ENCODE measurements at places on chromosomes 5 and 9. TPM values are rescaled to one million over a fixed set of nuclear protein-coding genes. Genes with fewer than 3 reads are reported as not detected.

MAML1 gene
- total RNA-seq, result 27.7 TPM

GRCh38 chr5:128870373-128870772 lies 94.9 kb upstream of the SLC27A6 start:
- no peaks in the 10 kb centered on the region for H3K36me3 ChIP-seq
- H3K27me3 ChIP-seq, result no peaks in the 10 kb centered on the region
- DNase-seq, result no peak
- H3K4me3 ChIP-seq, result no peak overlapping the region
- H3K4me1 ChIP-seq, result no peaks in the 10 kb centered on the region

MTMR12 gene
- total RNA-seq, result 25.9 TPM

DNA sequence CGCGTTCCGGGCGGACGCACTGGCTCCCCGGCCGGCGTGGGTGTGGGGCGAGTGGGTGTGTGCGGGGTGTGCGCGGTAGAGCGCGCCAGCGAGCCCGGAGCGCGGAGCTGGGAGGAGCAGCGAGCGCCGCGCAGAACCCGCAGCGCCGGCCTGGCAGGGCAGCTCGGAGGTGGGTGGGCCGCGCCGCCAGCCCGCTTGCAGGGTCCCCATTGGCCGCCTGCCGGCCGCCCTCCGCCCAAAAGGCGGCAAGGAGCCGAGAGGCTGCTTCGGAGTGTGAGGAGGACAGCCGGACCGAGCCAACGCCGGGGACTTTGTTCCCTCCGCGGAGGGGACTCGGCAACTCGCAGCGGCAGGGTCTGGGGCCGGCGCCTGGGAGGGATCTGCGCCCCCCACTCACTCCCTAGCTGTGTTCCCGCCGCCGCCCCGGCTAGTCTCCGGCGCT lies at the start of gene DAPK1:
Gene DAPK1 (plus strand): TSS at position 264 of the 442 bp plus-strand sequence. CDS start 1,211 bp downstream, outside the sequence.
- H3K27ac ChIP-seq, result peak within 1 kb of the TSS; percentile 80
- H3K4me1 ChIP-seq, result peaks cover 4% of the 10 kb centered on the region
- peaks cover 3% of the 10 kb centered on the region for H3K27me3 ChIP-seq
- H3K4me3 ChIP-seq, result peak within 1 kb of the TSS; percentile 75

DNA sequence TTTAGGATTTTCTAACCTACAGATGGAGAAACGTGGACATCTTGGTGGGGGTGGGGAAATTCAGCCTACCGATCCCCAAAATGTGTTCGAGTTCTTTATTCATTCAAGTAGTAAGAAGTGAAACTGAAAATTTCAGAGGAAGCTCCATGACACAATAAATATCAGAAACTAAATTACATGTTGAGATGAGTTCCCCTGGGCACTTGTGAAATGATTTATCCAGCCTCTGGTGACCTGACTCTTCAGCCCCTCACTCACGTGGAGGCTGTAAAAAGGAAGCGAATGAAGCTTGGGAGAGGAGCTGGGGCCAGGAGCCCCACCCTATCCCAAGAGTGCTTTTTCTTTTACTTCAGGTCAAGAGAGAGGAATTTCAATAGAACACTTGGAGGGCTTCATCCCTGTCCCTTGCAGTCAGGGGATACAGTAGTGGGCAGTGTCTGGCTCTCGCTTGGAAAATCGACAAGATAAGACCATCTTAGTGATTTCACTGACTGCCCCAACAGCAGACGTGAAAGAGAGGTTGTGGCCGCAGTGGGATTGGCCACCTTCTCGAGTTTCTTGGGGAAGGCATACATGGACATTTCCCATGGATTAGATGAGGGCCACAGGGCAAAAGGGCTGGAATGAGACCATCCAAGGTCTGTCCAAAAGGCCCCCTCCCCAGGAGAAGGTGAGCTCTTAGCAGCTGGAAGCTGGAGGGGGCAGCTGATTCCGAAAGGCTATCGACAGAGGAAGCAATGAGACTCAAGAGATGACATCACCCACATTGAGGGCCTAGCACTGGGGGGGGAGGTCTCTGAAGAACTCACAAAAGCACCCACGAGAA lies 76.8 kb upstream of the SH3PXD2B start:
- H3K36me3 ChIP-seq, result no peaks in the 10 kb centered on the region
- DNase-seq, result no peak
- H3K4me3 ChIP-seq, result no peak overlapping the region

DNA sequence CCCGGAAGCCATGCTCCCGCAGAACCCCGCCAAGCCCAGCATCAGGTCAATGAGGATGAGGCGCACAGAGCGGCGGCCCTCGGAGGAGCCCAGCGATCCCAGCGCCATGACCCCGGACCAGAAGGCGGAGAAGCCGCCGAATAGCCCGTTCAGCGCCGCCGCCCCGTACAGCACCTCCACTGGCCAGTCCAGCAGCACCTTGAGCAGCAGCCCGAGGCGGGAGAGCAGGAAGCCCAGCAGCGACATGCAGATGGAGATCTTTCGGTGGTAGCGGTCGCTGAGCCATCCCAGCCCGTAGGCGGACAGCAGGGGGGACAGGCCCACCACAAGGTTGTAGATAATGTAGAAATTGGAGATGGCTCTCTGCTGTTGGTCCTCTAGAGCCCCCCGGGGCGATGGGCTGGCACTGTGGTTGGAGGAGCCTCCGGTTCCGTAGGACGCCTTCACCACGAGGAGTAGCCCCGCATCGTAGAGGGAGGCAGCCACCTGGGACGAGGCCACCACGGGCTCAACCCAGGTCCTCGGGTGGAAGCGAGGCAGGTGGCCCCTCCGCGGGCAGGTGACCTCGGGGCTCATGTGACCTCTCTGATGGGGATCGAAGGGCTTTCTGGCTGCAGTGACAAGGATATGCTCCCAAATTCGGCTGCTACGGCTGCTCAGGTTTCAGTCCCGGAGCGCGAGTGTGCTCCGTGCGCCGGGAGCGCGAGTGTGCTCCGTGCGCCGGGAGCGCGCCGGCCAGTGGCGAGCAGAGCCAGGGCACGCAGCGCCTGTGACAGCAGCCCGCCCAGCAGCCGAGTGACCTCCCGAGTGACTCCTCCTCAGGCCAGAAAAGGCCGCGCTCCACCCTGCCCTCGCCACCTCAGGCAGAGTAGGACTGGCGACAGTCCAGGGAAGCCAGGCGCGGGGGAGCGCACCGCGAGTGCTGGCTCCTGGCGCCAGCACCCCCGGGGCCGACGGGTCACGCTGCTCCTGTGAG lies at the start of gene SLC46A2:
Gene SLC46A2 (minus strand): TSS at position 771 of the 976 bp plus-strand sequence. CDS start 195 bp downstream, at position 576.
- no peaks in the 10 kb centered on the region for H3K36me3 ChIP-seq
- no peak within 1 kb of the TSS for H3K27ac ChIP-seq
- H3K4me1 ChIP-seq, result no peaks in the 10 kb centered on the region
- H3K4me3 ChIP-seq, result no peak within 1 kb of the TSS

DNA sequence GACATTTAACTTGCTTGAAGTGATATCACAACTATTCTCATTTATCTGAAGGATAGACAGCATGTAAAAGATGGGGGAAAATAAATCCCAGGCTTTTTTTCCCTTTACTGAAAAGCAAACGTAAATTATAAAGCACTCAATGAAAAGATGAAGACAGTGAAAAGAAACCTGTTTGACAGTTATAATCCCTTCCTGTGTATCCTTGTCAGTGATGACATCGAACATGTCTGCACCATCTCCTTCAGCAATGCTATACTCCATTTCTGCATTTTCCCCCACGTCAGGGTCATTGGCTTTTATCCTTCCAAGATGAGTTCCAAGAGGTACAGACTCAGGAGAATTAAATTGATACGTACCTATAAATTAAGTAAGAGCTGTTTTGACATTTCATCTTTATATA lies 134.9 kb downstream of the CDH9 start:
- no peak overlapping the region for H3K27ac ChIP-seq
- no peak overlapping the region for H3K4me3 ChIP-seq
- H3K4me1 ChIP-seq, result no peaks in the 10 kb centered on the region
- no peaks in the 10 kb centered on the region for H3K27me3 ChIP-seq
- DNase-seq, result no peak
- H3K36me3 ChIP-seq, result no peaks in the 10 kb centered on the region

CTNND2 gene
- 2.1 TPM for total RNA-seq

GRCh38 chr9:137220317-137221094 lies 1.5 kb downstream of the RNF208 start:
- DNase-seq, result no peak
- H3K27ac ChIP-seq, result no peak overlapping the region
- peaks cover 29% of the 10 kb centered on the region for H3K4me1 ChIP-seq
- H3K27me3 ChIP-seq, result no peaks in the 10 kb centered on the region
- H3K4me3 ChIP-seq, result no peak overlapping the region

DNA sequence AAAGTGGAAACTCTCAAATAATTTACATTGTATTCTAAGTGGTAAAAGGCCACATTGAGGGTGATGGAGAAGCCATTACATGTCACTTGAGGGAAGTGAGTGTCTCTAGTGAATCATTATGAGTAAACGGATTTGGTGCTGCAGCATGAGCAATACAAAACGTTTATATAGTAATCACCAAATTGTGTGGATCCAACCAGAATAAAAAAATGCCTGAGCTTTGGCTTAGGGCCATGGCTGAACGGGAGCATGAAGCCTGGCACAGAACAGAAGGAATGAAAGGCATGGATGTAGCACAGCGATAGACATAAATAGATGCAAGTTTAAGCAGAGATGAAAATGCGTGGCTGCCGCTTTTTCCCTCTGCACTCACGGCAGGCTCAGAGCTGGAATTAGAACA lies 58.3 kb downstream of the PTTG1 start:
- H3K36me3 ChIP-seq, result no peaks in the 10 kb centered on the region
- no peak overlapping the region for H3K4me3 ChIP-seq
- no peak for DNase-seq
- no peaks in the 10 kb centered on the region for H3K27me3 ChIP-seq
- H3K4me1 ChIP-seq, result no peaks in the 10 kb centered on the region

- H3K4me1 ChIP-seq, result no peaks in the 10 kb centered on the region
- no peaks in the 10 kb centered on the region for H3K27me3 ChIP-seq
- no peaks in the 10 kb centered on the region for H3K36me3 ChIP-seq
- H3K4me3 ChIP-seq, result no peak overlapping the region
- DNase-seq, result no peak
These were observed 59.1 kb downstream of the CHSY3 start for GRCh38 chr5:129963359-129963758.

DNA sequence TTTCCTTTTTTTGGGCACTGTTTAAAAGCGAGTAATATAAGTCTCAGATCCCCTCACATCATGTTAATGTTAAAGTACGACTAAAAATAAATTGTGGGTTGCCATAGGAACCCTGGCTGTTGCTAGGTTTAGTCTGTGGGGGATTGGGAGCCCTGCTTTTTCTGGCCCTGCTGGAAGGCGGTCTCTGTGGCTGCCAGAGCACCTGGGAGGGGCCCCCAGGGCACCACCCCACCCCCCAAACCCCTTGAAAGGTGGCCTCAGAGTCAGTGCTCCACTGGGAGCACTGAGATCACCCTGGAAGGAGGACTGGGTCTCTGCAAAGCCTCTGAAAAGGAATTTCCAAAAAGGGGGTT lies 66.2 kb upstream of the NEURL1B start:
- H3K27me3 ChIP-seq, result no peaks in the 10 kb centered on the region
- no peak overlapping the region for H3K27ac ChIP-seq
- no peak overlapping the region for H3K4me3 ChIP-seq
- no peaks in the 10 kb centered on the region for H3K36me3 ChIP-seq
- DNase-seq, result no peak

GRCh38 chr9:92979283-92980056 lies 32.1 kb downstream of the FGD3 start:
- no peaks in the 10 kb centered on the region for H3K4me1 ChIP-seq
- no peaks in the 10 kb centered on the region for H3K36me3 ChIP-seq
- H3K4me3 ChIP-seq, result no peak overlapping the region
- H3K27me3 ChIP-seq, result no peaks in the 10 kb centered on the region
- DNase-seq, result no peak

DNA sequence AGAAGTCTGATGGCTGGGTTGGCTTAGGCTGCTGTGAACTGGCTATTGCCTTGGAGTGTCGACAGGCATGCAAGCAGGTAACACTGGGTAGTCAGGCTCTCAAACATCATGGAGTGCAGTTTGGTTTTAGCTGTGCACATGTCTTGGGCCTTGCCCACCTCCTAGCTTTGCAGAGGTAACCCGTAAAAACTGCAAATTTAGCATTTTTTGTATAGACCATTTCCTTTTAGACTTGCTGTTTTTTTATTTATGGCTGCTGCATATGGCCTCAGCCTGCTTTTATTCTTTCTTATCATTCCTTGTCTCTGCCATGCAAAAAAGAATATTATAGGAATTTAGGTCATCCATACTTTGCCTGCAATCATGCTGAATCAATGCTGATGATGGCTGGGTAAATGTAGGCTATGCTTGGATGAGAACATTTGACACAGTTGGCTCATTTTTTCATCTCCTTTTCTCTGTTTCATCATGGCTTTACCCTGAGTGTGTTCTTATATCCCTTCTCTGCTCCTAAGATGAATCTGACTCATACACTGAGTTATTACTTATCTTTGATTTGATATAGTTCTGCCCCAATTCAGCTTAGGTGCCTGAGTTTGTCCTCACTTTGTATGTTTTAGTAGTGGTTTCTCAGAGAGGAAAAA lies 27.2 kb downstream of the RECK start:
- no peak for DNase-seq
- H3K27ac ChIP-seq, result no peak overlapping the region

CFAP157 gene
- total RNA-seq, result 0.29 TPM

CD14 gene
- total RNA-seq, result 885 TPM

HAPLN1 gene
- 0.11 TPM for total RNA-seq

PCDHGB5 gene
- 9.6 TPM for total RNA-seq

- no peaks in the 10 kb centered on the region for H3K36me3 ChIP-seq
- no peaks in the 10 kb centered on the region for H3K27me3 ChIP-seq
- DNase-seq, result peak; percentile 25
- no peak overlapping the region for H3K4me3 ChIP-seq
- no peak overlapping the region for H3K27ac ChIP-seq
- H3K4me1 ChIP-seq, result no peaks in the 10 kb centered on the region
These were observed 38.9 kb downstream of the CDH6 start for GRCh38 chr5:31232273-31232888.

ORM2 gene
- not detected for total RNA-seq

- no peak overlapping the region for H3K4me3 ChIP-seq
- no peaks in the 10 kb centered on the region for H3K27me3 ChIP-seq
- H3K36me3 ChIP-seq, result no peaks in the 10 kb centered on the region
- no peak for DNase-seq
- H3K4me1 ChIP-seq, result no peaks in the 10 kb centered on the region
- no peak overlapping the region for H3K27ac ChIP-seq
These were observed 162.2 kb downstream of the OXCT1 start for GRCh38 chr5:41707853-41708603.

DNA sequence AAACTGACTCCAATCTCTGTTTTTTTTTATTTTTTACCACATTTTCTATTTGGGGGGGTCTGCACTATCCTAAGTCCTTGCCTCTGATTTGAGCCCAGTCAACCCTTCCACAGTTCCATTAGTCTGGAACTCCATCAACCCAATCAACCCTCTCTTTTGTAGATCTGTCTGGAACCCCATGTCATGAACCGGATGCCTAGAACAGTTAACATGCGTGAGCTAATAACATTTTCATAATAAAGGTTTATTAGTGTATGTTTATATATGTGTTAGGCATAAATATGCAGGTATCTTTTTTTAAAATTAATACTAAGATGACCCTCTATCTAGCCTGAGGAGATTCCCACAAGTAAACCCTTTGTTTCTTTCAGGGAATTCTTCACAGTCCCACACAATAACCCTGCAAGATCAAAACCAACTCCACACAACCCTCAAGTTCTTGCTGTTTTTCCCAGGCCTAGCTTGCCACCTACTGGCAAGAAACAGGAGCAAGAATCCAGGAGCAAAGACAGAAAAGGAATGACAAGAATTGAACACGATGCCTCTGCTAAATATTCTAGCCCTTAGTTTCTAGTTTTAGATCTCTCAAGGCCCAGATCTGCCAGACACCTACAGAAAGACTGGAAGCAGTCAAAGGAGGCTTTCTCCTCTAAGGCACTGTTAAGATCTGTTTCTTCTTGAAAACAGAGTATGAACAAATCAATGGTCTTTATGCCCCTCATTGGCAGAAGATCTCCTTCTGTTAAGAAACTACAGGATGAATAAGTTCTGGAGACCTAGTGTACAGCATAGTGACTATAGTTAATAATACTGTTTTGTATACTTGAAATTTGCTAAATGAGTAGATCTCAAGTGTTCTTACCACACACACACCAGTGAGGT lies 100.4 kb downstream of the TRIM36 start:
- H3K4me1 ChIP-seq, result no peaks in the 10 kb centered on the region
- DNase-seq, result peak; percentile 31
- H3K4me3 ChIP-seq, result no peak overlapping the region
- H3K27ac ChIP-seq, result no peak overlapping the region
- H3K36me3 ChIP-seq, result no peaks in the 10 kb centered on the region
